NCI-H2227 treated with DMSO at 0.1 percent for 48 hours (cell line): ENCODE measurements at places on chromosomes 1 and 21.

DNA sequence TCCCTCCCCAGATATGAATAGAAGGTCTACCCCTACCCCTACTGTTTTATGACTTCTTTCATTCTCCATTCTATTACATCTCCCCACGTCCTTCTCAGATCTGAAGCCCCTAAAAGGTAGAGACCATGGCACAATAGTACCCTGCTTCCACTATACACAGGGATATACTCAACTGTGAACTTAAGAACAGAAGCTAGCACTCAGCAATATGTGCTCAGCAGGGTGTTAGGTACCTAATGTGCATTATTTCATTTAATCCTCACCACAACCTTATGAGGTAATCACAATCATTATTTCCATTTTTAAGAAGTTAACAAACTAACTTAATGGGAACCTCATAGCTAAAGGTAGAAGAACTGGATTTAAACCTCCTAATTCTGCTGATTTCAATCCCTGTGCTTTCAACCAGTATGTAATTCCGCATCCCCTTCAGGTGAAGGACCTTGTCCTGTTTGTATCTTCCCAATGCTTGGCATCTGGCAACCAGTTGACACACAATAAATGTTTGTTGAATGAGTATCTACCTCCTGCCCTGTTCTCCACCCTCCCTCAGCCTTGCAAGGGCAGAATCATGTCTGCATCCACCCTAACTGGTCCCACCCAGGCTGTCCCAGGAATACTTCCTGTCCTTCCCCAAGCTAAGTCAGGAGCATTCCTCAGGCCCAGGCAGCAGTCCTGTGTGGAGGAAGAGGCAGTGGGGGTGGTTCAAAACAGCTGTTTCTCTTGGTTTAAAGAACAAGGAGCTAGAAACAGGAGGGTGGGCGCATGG, 6.5 kb downstream of the DENND2D start:
- DNase-seq: no peak

- no peak for DNase-seq
Observed at GRCh38 chr1:192529811-192530210, 45.8 kb upstream of the RGS1 start.

- DNase-seq: no peak
Observed at GRCh38 chr1:203187689-203188264, 1.3 kb upstream of the CHI3L1 start.

DNA sequence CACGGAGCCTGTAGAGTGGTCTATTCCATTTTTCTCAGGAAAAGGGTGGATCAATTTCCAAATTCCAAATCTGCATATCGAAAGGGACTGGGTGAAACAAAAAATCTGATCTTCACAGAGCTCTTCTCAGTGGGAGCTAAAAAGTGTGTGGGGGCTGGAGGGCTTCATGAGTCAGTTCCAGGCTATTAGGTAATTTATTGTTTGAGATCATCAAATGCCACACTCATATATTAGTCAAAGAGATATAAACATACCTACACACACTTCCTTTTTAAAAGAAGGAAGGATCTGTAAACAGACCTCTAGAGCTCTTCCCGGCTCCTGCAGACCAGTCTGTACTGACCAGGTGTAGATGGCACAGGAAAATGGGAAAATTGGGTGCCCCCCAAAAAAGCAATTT, 175.4 kb downstream of the ZBTB18 start:
- no peak for DNase-seq

DNA sequence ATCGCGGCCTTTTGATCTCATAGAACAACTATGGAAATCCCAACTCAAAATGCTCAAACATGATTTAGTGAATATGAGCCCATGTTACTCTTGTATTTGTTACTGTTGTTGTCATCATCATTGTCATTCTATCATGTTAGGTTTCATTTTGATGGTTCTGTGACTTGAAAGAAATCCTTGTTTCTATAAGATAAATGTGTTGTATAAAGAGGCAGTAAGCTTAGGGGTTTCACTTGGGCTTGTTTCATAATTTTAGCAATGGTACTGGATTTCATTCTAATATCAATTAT, 15.3 kb upstream of the GBP5 start:
- no peak for DNase-seq

DNA sequence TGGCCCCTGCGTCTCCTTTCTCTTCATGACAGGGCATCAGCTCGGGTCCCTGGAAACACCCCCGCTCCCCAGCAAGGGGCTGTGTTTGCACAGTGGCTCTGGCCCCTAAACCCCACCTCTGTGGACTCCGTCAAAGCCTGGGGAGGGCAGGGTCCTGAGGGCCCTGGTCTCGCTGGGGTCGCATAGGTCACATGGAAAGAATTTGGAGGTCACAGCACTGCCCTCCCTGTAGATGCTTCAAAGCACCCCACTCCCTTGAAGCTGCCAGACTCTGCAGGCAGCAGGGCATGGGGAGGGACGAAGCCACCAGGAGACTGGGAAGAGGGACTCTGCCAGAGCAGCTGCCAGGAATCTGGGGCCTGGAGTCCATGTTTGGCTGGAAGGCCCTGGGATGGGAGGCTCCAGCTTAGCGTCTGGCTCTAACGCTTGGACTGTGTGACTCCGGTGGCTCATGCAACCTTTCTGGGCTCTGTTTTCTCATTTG, 36.6 kb upstream of the ECE1 start:
- no peak for DNase-seq

- DNase-seq: no peak
Observed at GRCh38 chr1:192243721-192244120, 73.1 kb upstream of the RGS21 start.

DNA sequence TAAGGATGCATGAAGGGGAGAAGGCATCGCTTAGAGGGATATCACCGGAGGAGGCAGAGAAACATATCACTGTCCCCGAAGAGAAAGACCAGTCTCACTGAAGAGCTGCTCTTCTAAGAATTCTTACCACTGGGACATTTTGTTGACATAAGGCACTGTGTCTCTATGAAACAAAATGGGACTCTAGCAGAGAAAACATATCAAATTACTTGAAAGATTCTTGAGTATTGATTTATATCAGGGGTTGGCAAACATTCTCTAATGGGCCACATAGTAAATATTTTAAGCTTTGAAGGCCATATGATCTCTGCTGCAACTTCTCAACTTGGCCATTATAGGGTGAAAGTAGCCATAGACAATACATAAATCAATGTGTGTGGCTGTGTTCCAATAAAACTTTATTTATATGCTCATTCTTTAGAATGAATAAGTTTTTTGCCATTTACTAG, 41.0 kb upstream of the GREM2 start:
- no peak for DNase-seq

DNA sequence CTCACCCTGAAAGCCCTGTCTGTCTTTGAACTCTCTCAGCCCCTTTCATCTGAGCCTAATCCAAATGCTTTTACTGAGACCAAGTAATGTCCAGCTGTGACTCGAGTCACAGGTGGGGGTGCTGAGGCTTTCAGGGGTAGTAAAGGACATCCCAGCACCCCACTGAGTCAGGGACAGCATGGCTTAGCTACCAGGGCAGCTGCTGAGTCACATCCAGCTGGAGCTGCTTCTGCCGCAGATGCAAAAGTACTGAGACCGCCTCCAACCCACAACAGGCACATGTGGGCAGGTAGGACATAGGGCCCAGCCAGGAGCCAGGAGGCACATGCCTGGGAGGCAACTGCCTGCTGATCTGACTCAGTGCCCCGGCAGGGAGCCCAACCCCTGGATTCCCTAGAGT, 6.7 kb upstream of the VSIG8 start:
- DNase-seq: no peak

DNA sequence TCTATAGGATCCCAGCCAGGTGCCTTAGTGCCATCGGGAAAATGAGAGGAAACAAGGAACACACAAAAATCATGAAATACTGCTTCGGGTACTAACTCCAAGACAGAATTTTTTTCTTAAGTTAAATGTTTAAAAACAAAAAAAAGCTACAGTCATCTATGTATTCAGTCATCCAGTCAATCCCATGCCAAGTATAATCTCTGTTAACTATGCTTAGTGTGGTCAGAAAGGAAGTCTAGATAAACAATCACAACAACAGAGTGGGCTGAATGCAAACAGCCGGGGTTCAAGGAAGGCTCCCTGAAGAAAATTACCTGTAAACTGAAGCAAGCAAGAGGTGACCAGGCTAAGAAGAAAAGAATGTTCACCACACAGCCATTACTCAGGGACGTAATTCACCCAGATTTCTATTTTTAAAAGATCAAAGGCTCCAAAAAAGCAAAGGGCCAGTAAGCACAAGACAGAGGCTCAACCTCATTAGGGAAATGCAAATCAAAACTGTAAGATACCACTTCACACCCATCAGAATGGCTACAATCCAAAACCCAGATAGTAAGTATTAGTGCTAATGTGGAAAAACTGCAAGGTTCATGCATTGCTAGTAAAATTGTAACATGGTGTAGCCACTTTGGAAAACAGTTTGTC, 53.0 kb downstream of the RERE start:
- DNase-seq: no peak

- DNase-seq: no peak
Observed at GRCh38 chr1:163346326-163346870, 24.6 kb downstream of the NUF2 start.

DNA sequence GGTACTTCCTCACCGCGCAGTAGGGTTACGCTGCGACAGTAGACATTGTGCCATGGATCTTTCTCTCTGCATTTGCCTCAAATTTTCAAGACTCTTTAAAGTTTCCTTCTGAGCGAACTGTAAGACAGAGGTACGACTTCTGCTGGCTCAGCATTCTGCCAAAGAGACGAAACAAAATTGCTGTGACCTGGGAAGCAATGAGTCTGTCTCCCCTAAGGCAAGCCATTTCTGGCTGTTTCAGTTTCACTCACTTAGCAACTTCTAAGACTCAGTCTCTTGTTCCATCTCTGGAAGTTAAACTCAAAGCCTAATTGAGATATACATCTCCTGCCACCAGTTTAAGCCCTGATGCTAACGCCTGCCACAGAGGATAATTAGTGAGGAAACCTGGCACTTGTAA, 510.9 kb upstream of the DAB1 start:
- no peak for DNase-seq

DNA sequence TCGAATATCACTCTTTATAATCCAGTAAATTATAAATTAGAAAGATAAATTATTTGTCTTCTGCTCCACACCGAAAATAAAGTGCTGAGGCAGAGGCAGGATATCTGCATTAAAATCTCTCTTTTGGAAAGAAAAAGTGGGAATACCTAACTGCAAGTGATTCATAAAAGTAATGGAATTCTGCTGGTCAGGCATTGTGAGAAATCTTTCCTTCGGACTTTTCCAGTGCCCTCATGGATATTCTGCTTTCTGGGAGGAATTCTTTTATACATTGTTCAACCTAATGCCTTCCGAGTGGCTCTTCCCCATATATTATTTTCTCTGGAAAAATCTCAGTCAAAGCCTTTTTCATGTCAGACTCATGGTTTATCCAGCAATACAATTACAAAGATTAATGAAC, 158.3 kb upstream of the RNPC3 start:
- no peak for DNase-seq

GRCh38 chr1:234628089-234628488, 18.1 kb upstream of the IRF2BP2 start:
- no peak for DNase-seq

DNA sequence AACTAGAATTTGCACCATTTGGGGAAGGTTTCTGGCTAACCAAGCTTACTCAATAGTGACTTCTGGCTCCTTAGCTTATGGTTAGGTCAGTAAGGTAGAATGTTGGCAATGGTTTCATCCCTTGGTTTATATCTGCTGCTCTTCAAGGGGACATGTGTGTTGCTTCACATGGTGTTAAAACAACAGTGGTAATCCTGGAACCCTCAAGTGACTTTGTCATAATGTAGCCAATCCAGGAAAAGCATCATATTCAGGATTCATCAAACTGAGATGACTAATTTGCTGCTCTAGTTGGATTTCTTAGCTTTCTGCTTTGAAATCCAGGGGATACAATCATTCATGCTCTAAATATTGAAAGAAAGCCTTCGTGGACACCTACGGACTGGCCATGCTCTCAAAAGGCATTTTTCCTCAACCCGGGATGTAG, 108.7 kb downstream of the RGL1 start:
- no peak for DNase-seq

DNA sequence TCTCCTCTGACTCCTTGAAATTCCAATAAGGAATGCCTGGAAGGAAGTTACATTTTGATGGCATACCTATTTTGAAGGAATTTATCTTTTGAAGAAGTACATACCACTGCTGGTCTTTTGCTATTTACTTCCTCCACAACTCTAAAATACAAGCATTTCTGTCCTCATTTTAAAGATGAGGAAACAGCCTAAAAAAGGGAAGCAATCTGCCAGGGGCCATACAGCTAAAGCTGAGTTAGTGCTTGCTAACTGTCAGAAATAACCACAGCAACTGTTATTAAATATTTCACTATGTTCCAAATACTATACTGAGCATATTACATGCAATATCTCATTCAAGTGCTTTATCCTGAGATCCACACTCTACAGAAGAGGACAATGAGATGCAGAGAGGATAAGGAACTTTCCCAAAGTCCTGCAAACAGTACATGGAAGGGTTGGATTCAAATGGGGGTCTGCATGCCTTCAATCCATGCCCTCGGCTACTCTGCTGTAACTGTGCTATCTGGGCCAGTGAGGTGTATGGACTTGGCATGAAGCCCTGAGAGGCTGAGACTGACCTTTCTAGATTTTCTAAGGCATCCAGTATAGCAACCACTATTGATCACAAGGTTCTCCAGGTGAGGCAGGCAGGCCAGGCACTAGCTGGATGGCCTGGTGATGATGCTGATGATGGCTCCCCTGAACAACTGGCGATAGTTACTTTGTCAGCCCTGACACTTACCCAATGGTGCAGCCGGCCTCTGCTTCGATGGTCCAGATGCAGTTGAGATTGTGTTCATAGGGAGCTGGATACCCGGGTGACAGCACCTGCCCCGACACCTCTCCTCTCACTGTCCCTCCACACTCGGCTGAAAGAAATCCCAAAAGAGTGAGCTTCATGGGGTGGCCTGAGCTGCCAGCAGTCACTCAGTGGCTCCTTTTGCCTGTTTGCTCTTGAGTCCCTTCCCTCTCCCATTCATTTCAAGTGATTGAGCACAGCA, 171.4 kb upstream of the HMGB4 start:
- DNase-seq: no peak

DNA sequence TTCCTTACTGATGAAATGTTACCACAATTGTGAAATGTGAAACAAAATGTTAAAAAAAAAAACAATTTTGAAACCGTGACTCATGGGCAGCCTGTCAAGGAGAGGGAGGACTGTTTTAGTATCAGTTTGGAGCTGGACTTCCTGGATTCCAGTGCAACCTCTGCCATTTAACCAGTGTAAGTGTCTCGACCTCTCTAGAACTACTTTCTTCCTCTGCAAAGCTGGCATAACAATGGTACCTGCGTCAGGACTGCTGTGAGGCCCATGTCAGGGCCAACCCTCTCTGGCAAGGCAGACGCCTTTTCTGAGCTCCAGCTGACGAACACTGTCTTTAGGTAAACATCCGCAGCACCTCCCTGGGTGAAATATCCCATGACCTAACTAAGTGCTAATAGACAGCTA, 20.9 kb downstream of the URB1 start:
- DNase-seq: no peak

GRCh38 chr1:43285269-43285990, at the start of gene C1orf210:
Gene C1orf210, minus strand, starts transcription at chr1:43285581. Its CDS starts 2,311 bp downstream, at chr1:43283270.
- DNase-seq: no peak

- DNase-seq: no peak
Observed at GRCh38 chr1:30533141-30533540, 190.2 kb downstream of the MATN1 start.
